Left hindlimb (tissue), 1 donor: ENCODE measurements at places on chromosomes 5 and 9.
A peak's percentile ranks its signal among the peaks of the same experiment; 100 is the strongest.

GRCh38 chr9:1495282-1496030 is 445.3 kb downstream of the DMRT2 start:
- no peak for DNase-seq

GRCh38 chr5:78518365-78519197 is 130.0 kb downstream of the LHFPL2 start:
- DNase-seq, result peak; percentile 76

- no peak for DNase-seq
Observed at GRCh38 chr5:63812693-63813092, 149.6 kb downstream of the HTR1A start.

GRCh38 chr5:151298063-151298855 is 5.3 kb downstream of the SLC36A3 start:
- DNase-seq, result no peak

- DNase-seq, result no peak
Observed at GRCh38 chr5:55370291-55370925, 62.6 kb downstream of the MTREX start.

DNA sequence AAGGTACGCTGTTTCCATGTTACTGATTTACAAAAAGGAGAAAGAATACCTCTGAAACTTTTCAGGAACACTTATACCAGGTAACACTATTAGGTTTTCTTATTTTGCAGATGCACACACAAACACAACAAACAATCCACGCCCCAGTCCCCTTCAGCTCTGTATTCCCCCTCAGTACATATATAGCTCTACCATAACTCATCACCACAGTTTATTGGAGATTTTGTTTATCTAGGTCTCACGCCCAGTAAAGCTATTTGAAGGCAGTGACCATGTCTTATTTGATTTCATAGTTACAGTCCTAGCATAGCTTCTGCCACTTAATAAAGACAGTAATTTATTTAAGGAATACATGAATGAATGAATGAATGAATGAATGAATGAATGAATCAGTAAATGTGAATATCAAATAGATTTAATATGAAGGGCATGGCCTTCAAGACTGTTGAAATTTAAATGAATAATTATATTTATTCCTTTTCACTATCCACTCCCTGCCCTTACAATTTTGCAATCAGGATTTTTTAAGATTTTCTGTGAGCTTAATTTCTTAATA is 32.9 kb downstream of the INVS start:
- DNase-seq, result no peak

DNA sequence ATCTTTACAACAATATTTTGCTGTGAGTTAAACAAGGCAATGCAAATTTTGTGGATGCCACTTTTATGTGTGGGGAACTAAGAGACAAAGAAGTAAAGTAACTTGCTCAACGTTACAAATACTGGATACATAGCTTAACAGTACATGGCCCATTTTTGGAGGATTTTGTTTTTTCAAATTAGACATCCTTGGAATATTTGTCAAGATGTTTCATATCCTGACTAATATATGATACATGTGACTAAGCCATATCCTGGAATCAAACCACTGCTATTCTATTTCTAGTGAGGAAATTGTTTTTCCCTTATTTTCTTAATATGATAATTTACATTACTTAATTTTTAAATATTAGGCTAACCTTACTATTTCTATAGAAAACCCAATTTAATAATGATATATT is 529.8 kb downstream of the DMRTA1 start:
- no peak for DNase-seq

- no peak for DNase-seq
Observed at GRCh38 chr5:153818626-153819025, 220.1 kb downstream of the FAM114A2 start.

DNA sequence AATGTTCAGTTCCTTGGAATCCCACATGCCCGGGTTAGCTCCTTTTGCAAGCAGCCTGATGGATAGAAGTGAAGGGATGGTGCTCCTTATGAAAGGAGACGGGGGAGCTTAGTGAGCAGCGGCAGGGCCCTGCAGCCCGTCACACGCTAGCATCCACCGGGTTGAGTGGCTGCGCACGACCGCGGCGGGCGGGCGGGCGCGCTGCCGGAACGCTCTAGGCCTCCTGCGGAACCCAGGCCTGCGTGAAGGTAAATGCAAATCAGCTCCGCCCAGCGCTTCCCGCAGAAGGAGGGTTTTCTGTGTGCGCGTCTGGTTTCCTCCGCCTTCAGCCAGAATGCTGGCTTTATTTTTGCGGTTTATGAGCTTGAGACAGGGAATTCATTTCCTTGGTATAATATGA is 19.8 kb downstream of the IL12B start:
- no peak for DNase-seq

DNA sequence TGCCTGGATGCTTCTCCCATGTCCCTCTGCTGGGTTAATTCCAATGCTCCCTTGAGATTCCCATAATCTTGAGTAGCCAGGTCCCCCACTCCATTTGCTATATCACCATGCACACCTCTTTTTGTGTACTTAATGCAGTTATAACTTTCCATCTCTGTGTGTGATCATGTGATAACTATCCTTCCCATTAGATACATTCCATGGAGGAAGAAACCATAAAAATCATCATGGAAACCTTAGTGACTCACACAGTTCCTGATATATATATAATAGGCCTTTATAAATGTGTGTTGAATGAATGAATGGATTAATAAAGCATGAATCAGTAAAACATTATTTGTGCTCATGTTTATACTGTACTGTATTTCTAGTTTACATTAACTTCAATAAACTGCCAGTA is 104.6 kb downstream of the PCSK5 start:
- DNase-seq, result no peak

- no peak for DNase-seq
Observed at GRCh38 chr9:90822866-90823265, 21.2 kb downstream of the SYK start.

GRCh38 chr5:144711172-144711571 is 540.5 kb downstream of the KCTD16 start:
- DNase-seq, result no peak

DNA sequence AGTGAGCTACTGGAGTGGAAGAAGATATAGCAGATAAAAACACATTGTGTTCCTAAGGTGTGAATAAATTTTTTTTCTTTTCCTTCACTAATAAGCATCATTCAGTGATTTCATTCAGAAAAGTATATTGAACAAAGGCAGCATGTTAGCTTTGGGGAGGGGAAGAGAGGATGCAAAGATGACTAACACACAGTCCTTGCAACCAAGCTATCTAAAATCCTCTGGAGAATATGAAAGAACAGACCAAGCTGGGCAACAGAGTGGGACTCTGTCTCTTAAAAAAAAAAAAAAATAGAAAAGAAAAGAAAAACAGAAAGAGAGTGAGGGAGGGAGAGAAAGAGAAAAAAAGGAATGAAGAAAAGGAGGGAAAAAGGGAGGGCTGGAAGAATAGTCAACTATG is 22.3 kb upstream of the OMD start:
- DNase-seq, result no peak

DNA sequence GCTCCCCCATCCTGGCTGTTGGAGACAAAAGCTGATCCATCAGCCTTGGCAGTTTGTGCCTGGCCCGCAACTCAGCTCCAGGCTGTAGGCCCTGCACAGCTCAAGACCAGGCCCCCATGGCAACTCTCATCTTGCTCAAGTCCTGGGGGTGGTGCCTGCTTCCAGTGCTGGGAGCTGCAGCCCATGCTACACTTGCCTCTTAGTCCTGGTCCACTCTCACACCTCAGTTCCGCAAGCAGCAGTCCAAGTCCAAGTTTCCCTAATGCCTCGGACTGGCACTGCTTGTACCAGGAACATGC is 14.2 kb downstream of the AHRR start:
- no peak for DNase-seq

- no peak for DNase-seq
Observed at GRCh38 chr9:122186777-122187470, 27.2 kb downstream of the MORN5 start.

- no peak for DNase-seq
Observed at GRCh38 chr5:80964919-80965318, 4.8 kb downstream of the RASGRF2 start.

- peak; percentile 39 for DNase-seq
Observed at GRCh38 chr9:134515026-134515821, 126.4 kb upstream of the COL5A1 start.
